Body of pancreas (tissue), 4 donors: ENCODE measurements at places on chromosomes 5 and 9.

DNA sequence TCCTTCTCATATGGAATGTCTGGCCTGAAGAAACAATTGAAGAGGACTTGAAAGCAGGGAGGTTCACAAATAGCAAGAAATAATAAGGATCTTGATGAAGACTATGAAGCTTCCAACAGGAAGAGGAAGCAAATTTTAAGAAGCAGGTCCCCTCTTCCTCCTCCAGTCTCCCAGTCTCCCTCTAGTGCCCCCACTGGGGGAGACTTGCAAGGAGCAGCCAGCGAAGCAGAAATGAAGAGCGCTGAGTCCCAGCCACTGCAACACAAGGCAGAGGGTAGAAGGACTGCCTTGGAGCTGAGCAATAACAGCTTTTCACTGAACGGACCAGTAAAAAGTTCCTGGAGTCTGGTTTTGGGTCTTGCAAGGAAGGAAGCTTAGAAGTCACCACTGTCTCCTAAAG is 32.6 kb upstream of the ACO1 start:
- no peak for DNase-seq

DNA sequence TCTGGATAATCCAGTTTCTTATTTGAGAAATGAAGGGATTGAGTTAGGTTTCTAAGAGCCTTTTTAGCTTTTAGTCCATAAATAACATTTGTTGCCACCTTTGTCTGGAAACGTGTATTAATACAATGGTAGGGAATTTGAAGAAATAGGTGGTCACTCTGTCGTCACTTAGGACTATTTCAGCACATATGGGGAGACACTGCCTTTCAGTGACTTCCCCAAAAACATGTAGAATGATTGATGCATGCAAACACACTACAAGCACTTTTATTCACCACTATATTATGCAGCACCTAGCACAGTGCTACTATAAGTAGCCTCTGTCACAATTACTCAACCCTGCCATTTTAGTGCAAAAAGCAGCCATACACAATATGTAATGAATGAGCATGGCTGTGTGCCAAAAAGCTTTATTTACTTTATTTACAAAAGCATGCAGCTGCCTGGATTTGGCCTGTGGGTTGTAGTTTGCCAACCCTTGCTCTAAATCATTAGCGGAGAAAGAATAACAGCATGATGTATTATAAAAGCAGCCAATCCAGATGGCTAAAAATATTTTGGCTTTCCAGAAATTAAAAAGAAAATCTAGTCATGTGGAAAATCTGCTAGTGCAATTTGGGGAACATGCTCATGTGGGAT is 154.2 kb upstream of the HMHB1 start:
- DNase-seq = no peak

GRCh38 chr5:58116346-58116745 is 343.5 kb downstream of the PLK2 start:
- no peak for DNase-seq

- no peak for DNase-seq
Measured at GRCh38 chr5:33309068-33309467, 131.7 kb upstream of the TARS1 start.

DNA sequence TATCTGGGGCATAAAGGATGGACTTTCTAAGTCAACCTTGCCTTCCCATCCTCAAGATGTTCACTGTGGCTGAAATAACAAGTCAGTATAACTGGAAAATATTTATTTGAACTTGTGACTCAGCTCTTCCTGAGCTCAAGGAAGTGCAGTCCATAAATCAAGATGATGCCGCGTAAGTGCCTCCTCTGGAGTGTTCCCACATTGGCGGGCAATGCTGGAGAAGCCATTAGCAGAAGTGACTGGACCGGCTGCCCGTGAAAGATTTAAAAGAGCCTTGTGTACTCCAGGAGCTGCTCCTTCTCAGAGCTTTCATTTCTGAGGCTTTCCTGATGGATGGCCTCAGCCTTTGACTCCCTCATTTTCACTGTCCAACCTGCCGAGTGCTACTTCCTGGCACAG is 17.4 kb downstream of the TMOD1 start:
- DNase-seq = peak; percentile 65

DNA sequence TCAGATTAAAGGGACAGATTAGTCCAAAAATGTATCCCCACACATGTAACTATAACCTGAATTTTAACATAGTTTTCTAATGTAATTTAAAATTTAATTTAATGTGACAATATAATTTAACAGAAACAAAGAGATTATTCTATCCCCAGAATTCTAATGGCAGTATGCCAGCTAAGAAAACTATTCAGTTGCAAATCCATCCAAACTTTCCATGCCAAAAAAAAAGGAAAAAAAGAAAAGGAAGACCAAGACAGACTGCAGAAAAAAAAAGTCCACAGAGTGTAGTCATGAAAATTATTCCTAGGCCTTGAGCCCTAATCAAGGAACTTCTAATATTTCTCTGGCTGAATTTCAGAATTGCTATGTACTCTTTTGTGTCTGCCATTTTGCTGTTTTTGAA is 217.6 kb downstream of the CDH18 start:
- no peak for DNase-seq
